ENCODE measurements at places on chromosomes 7 and 10. TPM values are rescaled to one million over a fixed set of nuclear protein-coding genes. Genes with fewer than 3 reads are reported as not detected.
A peak's percentile ranks its signal among the peaks of the same experiment; 100 is the strongest.

GRCh38 chr10:13990392-13990805 lies 340.3 kb downstream of the FRMD4A start:
- H3K4me3 ChIP-seq = no peak overlapping the region
- H3K4me1 ChIP-seq = peaks cover 21% of the 10 kb centered on the region
- no peaks in the 10 kb centered on the region for H3K36me3 ChIP-seq
- no peak for DNase-seq
- no peaks in the 10 kb centered on the region for H3K27me3 ChIP-seq

- H3K36me3 ChIP-seq = no peaks in the 10 kb centered on the region
- H3K27me3 ChIP-seq = no peaks in the 10 kb centered on the region
- DNase-seq = no peak
- no peaks in the 10 kb centered on the region for H3K4me1 ChIP-seq
- no peak overlapping the region for H3K27ac ChIP-seq
- H3K4me3 ChIP-seq = no peak overlapping the region
These were observed 33.6 kb downstream of the JMJD1C start for GRCh38 chr10:63431962-63432797.

AMPH gene
- not detected for total RNA-seq

DNA sequence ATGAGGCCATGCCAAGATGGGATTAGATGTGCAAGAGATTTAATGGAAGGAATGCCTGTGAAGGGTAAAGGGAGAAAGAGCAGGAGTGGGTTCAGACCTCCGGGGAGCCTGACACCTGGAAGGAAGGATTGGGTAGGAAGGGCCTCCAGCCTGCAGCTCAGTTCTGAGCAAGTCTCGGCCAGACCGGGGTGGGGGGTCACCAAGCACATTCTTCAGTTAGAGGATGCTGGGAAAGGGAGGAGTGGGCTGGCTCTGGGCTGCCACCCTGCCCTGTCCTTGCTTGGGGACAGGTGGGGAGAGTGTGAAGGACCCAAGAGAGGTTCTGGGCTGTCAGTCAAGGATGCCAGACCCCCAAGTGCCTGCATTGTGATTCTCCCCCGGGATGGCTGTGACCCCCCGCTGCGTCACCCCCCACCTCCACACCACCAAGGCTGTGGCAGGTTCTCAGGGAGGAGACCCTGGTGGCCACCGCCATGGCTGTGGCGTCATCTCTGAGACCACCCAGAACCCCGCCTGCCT lies 16.5 kb upstream of the PRKAG2 start:
- H3K27ac ChIP-seq = no peak overlapping the region
- no peaks in the 10 kb centered on the region for H3K27me3 ChIP-seq
- H3K4me1 ChIP-seq = no peaks in the 10 kb centered on the region
- DNase-seq = no peak
- H3K36me3 ChIP-seq = no peaks in the 10 kb centered on the region

GRCh38 chr10:99733366-99733765 lies 1.3 kb downstream of the CUTC start:
- no peaks in the 10 kb centered on the region for H3K27me3 ChIP-seq
- peak overlapping the region; percentile 45 for H3K4me3 ChIP-seq
- peaks cover 33% of the 10 kb centered on the region for H3K4me1 ChIP-seq
- no peak for DNase-seq
- H3K27ac ChIP-seq = no peak overlapping the region
- peaks cover 14% of the 10 kb centered on the region for H3K36me3 ChIP-seq

DNA sequence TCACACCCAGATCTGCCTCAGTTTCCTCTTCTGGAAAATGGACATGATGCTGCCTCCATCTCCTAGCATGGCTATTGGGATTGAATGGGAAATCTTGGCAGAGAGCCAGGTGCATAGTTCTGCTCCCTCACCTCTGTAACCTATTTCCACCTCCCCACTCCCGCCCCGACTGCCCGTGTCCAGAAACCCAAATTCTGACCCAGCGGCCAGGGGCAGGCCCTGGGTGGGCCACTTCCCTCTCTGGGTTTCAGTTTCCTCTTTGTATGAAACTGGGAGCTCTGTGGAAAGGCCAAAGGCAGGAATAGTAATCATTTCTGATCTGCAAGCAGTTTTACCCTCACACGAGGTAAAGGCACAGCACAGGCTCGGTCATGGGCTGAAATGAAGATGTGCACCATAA lies 74.1 kb upstream of the DUSP5 start:
- DNase-seq = no peak
- H3K4me3 ChIP-seq = no peak overlapping the region
- H3K4me1 ChIP-seq = peaks cover 7% of the 10 kb centered on the region
- H3K27ac ChIP-seq = no peak overlapping the region
- H3K27me3 ChIP-seq = no peaks in the 10 kb centered on the region

GRCh38 chr7:148201992-148202391 lies 388.6 kb upstream of the C7orf33 start:
- no peak overlapping the region for H3K27ac ChIP-seq
- H3K36me3 ChIP-seq = no peaks in the 10 kb centered on the region
- no peaks in the 10 kb centered on the region for H3K4me1 ChIP-seq
- DNase-seq = no peak
- H3K4me3 ChIP-seq = no peak overlapping the region

DNA sequence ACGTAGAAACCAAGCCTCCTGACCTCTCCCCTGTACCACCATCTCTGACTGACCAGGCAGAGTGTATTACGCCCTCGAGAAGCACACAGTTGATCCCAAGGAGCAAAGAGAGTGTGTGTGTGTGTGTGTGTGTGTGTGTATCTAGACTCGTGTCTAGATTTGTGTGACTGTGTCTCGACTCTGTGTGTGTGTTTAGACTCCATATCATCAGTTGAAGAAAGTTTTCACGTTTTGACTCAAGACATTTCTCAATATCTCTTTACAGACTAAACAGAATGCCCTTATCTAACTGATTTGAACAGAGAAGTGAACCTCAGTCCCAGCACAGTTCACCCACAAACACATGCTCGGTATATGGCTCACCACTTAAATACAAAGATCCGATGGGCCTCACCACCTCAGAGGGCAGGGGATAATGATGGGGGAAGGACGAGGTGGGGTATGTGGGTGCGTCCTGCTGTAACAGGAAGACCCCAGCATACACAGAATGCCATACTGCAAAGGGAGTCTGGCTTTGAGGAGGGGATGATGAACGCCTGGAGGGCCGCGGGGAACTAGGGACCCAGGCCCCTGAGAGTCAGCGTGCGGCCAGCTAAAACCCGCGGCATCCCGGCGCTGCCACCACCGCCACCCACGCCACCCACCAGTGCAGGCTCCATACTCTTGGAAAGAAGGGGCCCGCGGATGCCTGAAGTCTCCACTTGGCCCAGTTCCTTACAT lies 780 bp downstream of the ALDH18A1 start:
- H3K27me3 ChIP-seq = no peaks in the 10 kb centered on the region
- peak overlapping the region; percentile 28 for H3K27ac ChIP-seq
- DNase-seq = peak; percentile 47
- H3K4me3 ChIP-seq = peak overlapping the region; percentile 79
- peaks cover 19% of the 10 kb centered on the region for H3K4me1 ChIP-seq

GRCh38 chr7:3264693-3265339 lies 36.2 kb upstream of the SDK1 start:
- H3K27ac ChIP-seq = no peak overlapping the region
- H3K27me3 ChIP-seq = peaks cover 6% of the 10 kb centered on the region
- no peak overlapping the region for H3K4me3 ChIP-seq
- H3K36me3 ChIP-seq = no peaks in the 10 kb centered on the region

- H3K4me1 ChIP-seq = peaks cover 33% of the 10 kb centered on the region
- no peaks in the 10 kb centered on the region for H3K27me3 ChIP-seq
- H3K27ac ChIP-seq = peak overlapping the region; percentile 76
- no peaks in the 10 kb centered on the region for H3K36me3 ChIP-seq
These were observed 83.0 kb upstream of the DUSP5 start for GRCh38 chr10:110414548-110415309.
